ENCODE measurements at places on chromosomes 12 and 14. TPM values are rescaled to one million over a fixed set of nuclear protein-coding genes. Genes with fewer than 3 reads are reported as not detected.

DNA sequence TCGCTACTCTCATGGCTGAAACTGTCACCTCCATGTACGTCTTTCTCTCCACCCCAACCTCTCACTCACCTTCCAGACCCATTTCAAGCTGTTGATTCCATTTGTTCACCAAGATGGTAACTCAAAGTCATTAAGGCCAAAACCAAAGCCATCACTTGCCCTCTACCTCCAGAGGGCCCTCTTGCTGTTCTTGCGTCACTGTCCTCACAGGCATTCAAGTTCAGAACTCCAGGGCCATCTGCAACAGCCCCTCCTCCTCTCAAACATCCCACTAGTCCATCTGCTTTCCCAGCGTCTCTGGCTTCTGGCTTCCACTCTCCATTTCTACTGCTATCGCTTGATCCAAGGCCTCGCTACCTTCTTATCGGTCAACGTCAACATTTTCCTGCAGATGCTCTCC, 74.5 kb downstream of the VWF start:
- DNase-seq = no peak

DNA sequence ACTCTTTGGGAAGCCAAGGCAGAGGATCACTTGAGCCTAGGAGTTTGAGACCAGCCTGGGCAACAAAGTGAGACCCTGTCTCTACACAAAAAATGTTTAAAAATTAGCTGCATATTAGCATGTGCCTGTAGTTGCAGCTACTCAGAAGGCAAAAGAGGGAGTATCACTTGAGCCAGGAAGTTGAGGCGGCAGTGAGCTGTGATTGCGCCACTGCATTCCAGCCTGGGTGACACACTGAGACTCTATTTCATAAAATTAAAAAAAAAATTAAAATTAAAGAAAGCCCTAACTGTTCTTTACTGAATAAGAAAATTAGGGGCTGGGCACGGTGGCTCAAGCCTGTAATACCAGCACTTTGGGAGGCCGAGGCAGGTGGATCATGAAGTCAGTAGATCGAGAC, 27.0 kb downstream of the SENP1 start:
- no peak for DNase-seq

SOCS4 gene
- total RNA-seq = 21.6 TPM

GRCh38 chr12:82648259-82648909, 38.3 kb upstream of the TMTC2 start:
- no peak for DNase-seq

DNA sequence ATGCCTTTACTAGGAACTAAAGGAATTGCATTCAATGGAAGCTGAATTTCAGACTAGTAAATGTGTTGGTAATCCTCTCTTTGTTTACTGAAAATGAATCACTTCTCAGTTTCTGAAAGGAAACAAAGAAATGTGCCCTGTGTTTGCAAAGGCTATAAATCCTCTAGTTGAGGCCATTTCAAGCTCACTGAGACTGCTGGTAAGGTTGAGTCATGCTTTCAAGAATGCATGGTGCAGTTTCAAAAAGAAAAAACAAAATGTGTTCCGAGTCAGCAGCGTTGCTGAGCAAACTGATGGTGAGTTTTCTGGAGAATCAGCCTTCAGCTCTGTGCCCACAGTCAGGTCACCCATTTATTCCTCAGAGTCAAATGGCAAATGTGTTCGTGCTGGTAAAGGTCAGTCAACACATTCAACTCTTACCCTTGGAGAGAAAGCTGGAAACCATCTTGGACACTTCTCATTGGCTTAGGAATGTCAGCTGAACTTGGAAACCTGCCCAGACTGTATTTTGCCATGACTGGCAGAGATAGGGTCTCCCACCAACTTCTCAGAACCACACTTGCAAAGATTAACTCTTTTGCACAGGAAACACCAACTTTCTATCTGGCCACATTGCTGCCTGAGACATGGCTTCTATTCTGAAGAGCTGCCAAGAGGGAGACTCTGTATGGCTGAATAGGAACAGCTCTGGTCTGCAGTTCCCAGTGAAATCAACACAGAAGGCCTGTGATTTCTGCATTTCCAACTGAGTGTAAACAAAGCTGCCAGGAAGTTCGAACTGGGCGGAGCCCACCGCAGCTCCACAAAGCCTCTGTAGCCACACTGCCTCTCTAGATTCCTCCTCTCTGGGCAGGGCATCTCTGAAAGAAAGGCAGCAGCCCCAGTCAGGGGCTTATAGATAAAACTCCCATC, 484.4 kb downstream of the ATP23 start:
- DNase-seq = no peak

ACYP1 gene
- total RNA-seq = 17.5 TPM

GRCh38 chr12:14187002-14187401, 178.5 kb upstream of the ATF7IP start:
- no peak for DNase-seq

GRCh38 chr14:97776890-97777558, 979.8 kb downstream of the VRK1 start:
- no peak for DNase-seq

FOXA1 gene
- 21.8 TPM for total RNA-seq

DNA sequence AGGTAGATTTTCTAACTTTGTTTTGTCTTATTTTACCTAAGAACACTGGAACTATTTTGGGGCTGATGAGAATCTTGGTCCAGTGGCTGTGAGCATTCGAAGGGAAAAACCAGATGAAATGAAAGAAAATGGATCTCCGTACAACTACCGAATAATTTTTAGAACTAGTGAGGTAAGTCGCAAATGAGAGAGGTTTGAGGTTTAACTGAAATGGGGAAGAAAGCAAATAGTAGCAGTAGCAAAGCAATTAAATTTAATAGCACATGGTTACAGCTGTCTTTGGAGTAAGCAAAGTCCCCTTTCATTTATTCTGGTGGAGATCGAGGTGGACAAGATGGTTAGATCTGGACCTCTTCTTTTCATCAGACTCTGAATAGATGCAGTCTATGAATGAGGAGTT, 313.5 kb upstream of the RGS6 start:
- no peak for DNase-seq

DNA sequence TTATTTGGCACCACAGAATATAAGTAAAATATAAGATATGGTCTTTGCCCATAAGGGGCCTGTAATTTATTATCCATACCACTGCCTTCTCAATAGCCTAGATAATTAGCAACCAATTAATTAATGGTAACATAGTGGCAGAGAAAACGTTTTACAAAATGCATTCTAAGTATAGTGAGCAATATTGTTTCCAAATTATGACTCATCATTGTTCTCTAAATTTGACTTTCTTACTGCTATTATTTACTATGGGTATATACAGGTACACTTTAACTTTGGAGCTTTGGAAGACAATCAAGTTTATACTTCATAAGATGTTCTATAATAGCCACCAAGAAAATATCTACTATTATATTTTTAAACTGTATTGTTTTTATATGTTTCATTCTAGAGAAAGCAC, 26.7 kb downstream of the DCP1B start:
- DNase-seq = no peak

NGB gene
- total RNA-seq = not detected

DNA sequence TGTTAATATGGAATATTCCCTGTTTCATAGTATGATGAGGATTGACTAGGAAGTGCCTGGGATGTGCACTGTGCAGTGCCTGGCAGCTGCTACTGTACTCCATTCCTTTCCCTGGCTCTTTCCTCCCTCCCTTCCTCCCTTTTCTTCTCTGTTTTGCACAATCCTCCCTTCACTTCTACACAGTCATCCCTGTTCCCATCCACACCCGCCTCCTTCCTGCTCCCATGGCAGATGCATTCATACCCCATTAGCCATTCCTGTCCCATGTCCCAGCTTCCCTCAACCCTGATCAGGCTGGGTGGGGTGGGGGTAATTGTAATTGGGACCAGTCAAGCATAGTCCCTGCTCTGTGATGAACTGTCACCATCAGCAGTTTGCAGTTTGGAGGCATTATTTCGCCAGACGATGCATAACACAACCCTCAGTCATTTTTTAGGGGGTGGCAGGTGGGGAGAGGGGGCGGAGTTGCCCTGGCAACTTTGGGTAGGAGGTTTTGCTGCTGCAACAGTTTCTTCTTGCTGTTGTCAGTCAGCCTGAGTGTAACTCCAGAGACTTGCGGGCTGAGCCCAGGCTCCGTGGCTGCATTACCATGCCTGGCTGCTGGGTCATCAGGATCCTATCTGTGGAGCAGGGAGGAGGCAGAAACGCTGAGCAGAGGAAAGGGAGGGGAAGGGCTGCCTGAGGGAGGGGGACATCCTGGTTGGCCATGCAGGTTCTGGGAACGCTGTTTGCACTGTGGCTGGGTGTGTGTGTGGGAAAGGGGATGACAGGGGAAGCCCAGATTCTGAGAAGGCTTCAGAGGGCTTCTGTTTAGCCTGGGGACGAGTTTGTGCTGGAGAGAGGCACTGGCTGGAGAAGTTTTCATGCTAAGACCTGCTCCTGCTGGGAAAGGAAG, 4.1 kb upstream of the KRT84 start:
- DNase-seq = no peak

DNA sequence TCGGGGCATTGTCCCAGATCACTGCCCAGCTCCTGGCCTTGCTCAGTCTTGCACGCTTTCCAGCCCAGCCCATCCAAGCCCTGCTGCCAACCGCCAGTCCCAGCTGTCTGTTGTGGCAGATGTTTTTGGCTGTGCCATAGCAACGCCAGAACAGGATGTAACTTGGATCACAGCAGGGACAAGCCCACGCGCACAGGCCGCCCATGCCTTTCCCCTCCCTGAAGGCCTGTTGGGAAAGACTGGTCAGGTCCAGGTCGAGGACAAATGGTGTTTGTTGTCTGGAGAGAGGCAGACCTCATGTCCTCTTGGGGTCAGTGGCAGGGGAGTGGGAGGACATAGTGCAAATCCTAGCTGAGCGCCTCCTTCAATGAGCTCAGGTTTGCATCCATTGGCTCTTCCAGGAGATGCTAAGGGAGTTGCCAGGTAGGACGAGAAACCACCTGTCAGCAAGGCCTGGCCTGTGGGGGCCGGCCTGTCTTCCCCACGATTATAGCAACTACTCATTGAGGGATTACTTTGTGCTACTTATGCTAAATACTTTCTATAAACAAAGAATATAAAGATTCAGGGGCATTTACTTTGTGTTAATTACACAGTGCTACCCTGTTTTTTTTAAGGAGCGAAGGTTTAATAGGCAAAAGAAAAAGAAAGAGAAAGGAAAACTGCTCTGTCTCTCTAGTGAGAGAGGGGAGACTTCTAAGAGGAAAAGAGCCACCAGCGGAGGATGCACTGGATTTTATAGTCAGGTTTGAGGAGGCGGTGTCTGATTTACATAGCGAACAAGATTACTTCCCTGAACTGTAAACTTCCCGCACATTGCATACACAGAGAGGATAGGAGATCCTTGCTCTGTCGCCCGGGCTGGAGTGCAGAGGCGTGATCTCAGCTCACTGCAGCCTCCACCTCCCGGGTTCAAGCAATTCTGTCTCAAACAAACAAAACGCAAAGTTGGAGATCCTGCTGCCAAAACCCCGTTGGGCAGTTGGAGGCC, 42.8 kb upstream of the CORO1C start:
- no peak for DNase-seq

GRCh38 chr12:80186727-80187217, 87.4 kb downstream of the OTOGL start:
- peak; percentile 42 for DNase-seq

- no peak for DNase-seq
Measured at GRCh38 chr14:99668307-99669295, 15.5 kb upstream of the CYP46A1 start.

HOXC5 gene
- 33.8 TPM for total RNA-seq

GRCh38 chr14:24382064-24382371, 14.0 kb downstream of the NFATC4 start:
- DNase-seq = no peak

DNA sequence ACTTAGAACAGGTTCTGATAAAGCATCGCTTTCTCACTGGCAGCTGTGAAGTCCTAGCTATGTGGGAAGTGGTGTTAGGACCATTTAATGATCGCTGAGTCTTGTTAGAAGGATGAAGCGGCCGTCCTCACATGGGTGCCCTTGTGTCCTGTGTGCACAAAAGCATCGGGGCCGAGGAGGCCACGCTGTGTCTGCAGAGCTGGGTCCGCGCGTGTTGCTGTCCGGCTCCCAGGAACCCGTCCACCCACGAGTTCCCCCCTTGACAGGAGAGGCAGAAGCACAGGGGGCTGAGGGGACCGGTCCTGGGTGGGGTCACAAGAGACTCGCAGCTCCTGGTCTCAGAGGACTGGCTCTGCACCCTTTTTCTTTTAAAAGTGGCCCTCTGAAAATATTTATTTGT, 90.4 kb downstream of the ADGRD1 start:
- no peak for DNase-seq

DNA sequence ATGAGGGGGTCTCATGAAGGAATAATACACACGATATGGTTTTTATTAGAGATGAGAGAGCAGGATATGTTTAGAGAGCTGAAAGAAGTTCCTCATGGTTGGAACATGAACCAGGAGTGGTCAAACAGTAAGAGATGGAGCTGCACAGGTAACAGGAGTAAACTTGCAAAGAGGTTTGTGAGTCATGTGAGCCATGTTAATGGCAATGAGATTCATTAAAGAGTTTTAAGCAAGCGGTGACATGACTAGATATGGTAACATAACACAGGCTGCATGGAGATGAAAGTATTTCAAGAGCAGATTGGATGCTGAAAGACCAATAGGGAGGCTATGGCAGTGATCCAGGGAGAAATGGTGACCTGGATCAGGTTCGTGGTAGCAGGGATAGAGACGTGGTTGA, 62.6 kb upstream of the SSTR1 start:
- DNase-seq = no peak

All from mesothelial cell of epicardium (in vitro differentiated cells).